ENCODE measurements at places on chromosomes 2 and 18. TPM values are rescaled to one million over a fixed set of nuclear protein-coding genes. Genes with fewer than 3 reads are reported as not detected.

SCN7A gene
- total RNA-seq: 3.6 TPM

HSBP1L1 gene
- total RNA-seq: 7.9 TPM

FBXO36 gene
- total RNA-seq: 1.9 TPM

OSR1 gene
- 79.1 TPM for total RNA-seq

GPATCH11 gene
- total RNA-seq: 6.6 TPM

TIA1 gene
- 150 TPM for total RNA-seq

MYO5B gene
- total RNA-seq: 4.5 TPM

IL36A gene
- not detected for total RNA-seq

CHST9 gene
- 0.06 TPM for total RNA-seq

DSC2 gene
- 3.8 TPM for total RNA-seq

LRRC30 gene
- not detected for total RNA-seq

CMPK2 gene
- total RNA-seq: 3.7 TPM

COL6A3 gene
- total RNA-seq: 190 TPM

C18orf54 gene
- total RNA-seq: 2.3 TPM
